Renal cortex interstitium (tissue), 15 donors: ENCODE measurements at places on chromosomes 11 and 22. TPM values are rescaled to one million over a fixed set of nuclear protein-coding genes. Genes with fewer than 3 reads are reported as not detected.

DNA sequence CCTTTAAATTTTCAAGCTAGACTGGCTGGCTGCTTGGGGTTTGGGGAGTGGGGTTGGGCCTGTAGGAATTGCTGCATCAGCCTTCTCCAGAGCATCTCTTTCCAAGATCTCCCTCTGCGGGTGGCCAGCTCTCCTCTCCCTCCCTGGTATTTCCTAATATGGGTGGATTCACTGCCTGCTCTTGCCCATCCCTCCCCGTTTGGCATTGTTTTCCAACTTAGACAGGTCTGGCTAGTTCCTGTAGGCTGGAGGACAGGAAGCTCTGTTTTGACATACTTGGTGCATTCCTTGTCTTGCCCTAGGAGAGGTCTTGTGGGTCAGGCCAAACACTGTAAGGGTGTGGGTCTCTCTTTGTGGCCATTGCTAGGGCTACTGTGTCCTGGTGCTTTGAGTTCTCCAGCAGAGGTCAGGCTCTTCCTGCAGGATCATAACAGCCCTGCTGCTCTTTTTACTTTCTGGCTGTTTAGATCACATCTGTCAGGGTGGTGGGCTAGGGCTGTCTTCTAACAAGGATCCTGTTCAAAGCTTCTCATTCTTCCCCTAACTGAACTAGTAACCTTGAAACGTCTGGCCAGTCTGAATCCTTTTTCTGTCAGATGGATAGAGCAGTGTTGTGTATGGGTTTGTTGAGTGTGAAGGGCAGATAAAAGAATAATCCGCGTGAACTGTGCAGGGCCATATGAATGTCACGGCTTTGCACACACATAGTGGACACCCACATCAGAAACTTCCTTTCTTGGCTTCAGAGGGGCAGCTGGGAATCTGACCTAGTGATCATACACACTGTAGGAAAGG, 18.3 kb upstream of the MICALL1 start:
- no peak for DNase-seq

DNA sequence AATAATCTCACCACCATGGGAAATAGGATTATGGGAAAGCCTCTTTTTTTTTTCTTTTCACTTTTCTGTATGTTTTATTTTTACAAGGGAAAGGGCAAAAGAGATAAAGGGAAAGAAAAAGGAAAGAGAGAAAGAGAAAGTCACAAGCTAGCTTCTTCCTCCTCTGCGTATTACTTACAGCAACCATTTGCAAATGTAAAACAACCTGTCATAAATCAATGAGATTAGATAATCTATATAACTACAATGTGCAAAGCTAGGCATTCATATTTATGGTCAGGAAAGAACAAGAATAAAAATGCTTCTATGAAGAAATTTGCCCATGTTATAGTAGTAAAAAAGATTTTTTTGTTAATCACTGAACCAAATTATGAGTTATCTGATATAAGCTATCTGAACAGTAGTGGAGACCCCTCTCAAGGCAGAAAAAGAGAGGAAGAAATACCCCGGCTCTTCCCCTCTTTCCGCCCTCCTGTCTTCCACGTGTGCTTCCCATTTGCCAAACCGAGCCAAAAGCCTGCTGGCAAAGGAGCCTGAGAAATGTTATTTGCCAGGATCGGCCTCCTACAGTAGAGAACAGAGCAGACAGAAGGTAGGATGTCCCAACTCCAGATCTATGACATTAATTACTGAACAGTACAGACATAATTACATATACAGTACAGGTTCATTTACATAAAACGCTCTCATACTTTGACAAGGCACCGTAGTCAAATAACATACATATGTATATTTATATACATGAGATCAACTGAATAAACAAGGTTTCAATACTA, 50.2 kb downstream of the ARHGAP32 start:
- no peak for DNase-seq

DNA sequence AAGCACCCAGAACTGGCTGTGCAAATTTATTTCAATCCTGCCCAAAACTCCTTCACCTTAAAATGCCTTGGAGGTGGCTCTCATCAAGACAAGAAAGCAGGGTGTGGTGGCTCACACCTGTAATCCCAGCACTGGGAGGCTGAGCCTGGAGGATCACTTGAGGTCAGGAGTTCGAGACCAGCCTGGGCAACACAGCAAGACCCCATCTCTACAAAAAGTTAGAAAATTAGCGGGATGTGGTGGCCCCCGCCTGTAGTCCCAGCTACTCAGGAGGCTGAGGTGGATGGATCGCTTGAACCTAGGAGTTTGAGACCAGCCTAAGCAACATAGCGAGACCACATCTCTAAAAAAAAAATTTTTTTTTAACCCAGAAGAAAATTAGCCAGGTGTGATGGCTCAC, 689 bp upstream of the RAB39A start:
- no peak for DNase-seq

DNA sequence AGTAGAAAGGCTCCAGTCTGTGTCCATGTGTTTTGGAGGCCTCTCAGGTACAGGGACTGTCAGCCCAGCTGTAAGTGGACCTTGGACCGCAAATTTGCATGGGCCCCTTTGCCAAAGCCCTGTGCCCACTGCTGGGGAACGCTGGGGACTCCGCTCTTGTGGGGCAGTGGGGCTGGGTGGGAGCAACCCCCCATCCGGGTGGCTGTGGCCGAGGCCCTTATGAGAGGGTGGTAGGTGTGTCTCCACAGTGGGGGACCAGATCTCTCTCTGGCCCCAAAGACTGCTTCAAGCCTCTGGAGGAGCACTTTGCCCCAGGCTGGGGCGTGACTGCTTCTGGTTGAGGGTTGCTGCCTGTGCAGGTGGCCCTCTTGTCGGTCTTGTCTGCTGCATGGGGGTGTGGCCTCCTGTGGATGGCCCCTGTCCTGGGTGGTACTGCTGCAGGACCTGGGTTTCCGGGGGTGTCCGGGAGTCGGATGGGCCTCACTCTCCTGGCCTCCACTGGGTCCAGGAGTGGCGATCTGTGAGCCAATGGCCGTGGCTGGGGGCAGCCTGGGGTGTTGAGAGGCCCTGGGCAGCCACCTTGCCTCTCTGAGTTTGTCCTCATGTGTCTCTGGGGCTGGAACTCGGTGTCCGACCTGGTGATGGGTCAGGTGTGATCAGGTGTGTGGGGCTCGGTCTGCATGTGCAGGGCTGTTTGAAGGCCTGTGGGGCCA, 15.9 kb downstream of the KCNQ1 start:
- DNase-seq = no peak

GRCh38 chr11:42774567-42774966, 537.2 kb upstream of the API5 start:
- no peak for DNase-seq

DNA sequence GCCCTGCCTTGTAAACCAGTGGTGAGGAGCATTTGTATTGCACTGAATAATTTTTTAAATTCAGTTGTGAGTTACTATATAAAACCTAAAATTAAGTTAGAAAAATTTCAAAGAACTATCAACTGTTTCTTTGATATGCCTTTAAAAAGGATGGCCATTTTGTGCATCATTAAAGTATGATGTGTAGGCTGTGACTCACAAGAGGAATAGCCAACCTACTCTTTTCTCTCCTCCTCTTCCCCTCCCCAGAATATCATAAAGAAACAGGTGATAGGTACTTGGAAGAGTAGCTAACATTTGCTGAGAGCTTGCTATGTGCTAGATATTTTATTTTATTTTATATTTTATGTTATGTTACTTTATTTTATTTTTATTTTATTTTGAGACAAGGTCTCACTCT, 10.6 kb upstream of the PIK3C2A start:
- DNase-seq = no peak

DNA sequence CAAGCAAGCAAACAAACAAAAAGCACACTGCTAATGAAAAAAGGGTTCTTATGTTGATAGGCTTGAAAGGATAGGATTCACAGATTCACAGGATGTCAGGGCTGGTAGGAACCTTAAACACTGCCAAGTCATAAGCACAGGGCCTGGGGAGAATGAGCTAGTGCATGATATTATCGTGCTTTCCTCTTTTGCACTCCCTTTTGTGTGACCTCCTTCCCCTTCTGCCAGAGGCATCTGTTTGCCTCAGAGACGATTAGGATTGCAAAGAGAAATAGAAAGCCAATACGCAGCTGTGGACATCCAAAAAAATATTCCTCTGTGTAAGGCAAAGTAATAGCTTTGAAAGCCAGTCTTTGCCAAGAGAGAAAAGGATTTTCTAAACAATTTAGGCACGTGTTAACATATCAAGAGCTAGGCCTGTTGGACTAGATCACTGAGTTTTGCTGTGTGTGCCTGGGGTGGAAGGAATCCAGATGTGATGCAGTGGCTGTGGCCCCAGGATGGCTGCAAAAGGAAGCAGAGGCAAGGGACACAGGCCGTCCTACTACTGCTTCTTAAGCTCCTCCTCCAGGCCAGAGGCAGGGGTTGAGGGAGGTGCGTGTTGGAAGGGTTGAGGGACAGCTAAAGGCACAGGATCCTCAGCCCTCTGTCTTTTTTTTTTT, 30.6 kb downstream of the MCHR1 start:
- no peak for DNase-seq

GRCh38 chr22:50600538-50600937, at the start of gene MAPK8IP2:
TSS of gene MAPK8IP2 (plus strand) at chr22:50600793. CDS start at chr22:50600819, 26 bp downstream.
- no peak for DNase-seq

GRCh38 chr11:129611661-129612446, 203.8 kb upstream of the TMEM45B start:
- no peak for DNase-seq

DNA sequence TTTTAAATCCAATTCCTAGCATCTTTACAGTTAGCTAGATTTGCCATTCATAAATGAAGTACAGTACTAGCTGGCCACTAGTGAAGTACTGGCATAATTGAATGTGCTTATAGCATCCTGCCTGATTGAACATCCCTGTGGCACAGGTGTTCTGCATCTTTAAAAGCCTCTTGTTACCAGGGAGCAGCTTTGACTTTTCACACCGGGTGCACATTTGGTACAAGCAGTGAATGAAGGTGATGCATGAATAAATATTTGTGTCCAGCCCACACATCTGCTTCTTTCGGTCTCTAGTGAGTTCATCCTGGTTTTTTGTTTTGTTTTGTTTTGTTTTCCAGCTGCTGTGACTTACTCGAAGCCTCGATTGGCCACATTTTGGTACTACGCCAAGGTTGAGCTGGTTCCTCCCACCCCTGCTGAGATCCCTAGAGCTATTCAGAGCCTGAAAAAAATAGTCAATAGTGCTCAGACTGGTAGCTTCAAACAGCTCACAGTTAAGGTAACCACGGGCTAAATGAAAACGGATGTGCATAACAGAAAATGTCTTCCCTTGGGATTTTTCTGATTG, 5.3 kb downstream of the ATP5MG start:
- no peak for DNase-seq

- DNase-seq = no peak
Observed at GRCh38 chr22:26479043-26479791, 4.4 kb downstream of the HPS4 start.

The FAM83F gene
- polyA plus RNA-seq = 2.4 TPM

The BET1L gene
- polyA plus RNA-seq = 36.1 TPM

The FZD4 gene
- polyA plus RNA-seq = 98.8 TPM

The SIK3 gene
- 36.1 TPM for polyA plus RNA-seq

The TTC36 gene
- polyA plus RNA-seq = 0.76 TPM

The OR52I1 gene
- 0.05 TPM for polyA plus RNA-seq
